ENCODE measurements at places on chromosomes 2 and 18.

- no peak for DNase-seq
Measured at GRCh38 chr2:106280224-106280623, 86.1 kb upstream of the UXS1 start.

- no peak for DNase-seq
Measured at GRCh38 chr2:165067643-165068486, 112.5 kb upstream of the SLC38A11 start.

DNA sequence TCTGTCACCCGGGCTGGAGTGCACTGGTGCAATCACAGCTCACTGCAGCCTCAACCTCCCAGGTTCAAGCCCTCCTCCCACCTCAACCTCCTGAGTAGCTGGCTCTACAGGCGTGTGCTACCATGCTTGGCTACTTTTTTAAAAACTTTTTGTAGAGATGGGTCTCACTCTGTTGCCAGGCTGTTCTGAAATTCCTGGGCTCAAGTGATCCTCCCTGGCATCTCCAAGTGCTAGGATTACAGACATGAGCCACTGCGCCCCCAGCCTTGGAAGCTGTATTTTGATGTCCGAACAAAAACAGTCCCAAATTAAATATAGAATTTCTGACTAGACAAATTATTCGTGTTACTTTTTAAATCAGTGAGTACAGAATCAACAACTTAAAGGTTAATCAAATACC, 97.4 kb downstream of the ZNF516 start:
- no peak for DNase-seq

DNA sequence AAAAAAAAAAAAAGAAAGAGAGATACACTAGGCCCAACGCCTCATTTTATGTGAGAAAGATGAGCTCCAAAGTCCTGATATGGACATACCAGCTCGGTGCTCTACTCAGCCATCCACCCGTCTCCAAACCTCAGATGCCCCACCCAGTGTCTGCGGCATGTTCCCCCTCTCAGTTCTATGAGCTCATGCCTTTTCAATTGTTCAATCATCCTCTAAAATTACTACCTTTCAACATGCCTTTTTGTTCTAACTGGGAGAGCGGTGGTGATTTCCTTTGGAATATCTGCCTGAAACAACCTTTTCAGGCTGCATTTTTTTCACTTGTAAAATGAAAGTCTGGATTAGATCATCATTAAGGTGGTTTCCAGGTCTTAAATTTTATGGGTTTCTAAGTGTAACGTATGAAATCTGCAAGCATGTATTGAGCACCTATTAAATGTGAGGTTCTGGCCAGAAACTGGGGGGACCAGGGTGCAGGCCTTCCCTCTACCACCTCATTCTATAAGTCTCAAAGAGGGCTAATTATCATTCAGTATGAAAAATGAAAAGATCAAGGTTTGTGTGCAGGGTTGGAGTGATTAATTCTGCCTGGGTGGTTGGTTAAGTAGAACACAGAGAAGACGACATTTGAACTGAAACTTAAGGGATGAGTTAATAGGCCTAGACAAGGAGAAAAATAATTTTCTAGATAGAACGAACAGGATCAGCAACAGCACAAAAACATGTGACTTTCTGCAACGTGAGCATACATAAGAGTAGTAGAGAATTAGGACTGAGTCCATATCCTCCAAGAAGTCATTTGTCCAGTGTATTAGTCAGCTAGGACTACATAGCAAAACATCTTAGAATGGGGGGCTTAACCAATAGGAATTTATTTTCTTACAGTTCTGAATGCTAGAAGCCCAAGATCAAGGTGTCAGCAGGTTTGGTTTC, 87.4 kb upstream of the GLS start:
- DNase-seq: no peak

DNA sequence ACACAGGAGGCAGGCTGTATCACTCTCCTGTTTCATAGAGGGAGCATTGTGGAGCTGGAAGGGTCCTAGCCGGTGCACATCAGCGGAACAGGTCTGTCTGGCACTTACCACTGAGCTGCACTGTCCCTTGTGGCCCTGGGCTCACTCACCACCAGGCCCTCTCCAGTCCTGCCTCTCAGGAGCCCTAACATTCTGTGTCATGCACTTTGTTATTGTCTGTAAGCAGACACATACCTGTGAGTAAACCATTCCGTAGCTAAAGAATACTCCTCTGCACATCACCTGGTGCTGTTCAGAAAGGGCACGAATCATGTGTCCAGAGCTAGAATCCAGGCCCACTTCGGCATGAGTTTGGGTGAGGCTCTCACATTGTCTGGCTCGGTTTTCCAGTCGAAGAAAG, 93.6 kb downstream of the CRIM1 start:
- no peak for DNase-seq

GRCh38 chr2:76444732-76445131, 734.0 kb upstream of the GCFC2 start:
- DNase-seq: no peak

GRCh38 chr2:118168615-118169014, 80.3 kb downstream of the INSIG2 start:
- no peak for DNase-seq

DNA sequence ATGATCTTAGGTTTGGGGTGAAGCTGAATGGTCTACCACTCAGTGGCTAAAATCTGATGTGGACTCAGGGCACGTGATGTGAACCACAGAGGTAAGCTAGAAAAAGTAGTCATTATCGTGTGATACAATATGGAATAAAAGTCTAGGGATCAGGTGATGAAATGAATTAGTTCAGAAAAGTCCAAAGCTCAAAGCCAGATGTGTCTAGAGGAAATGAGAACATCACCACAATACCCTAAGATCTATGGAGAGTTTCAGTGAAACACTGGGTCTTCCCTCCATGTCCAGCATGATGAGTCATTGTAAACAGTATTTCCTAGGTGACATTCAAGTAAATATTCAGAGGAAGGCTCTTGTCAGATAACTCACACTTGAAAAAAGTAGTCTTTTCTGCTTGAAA, 1257.4 kb upstream of the ZEB2 start:
- DNase-seq: no peak

GRCh38 chr2:178482437-178482836, 2.2 kb downstream of the PLEKHA3 start:
- no peak for DNase-seq

DNA sequence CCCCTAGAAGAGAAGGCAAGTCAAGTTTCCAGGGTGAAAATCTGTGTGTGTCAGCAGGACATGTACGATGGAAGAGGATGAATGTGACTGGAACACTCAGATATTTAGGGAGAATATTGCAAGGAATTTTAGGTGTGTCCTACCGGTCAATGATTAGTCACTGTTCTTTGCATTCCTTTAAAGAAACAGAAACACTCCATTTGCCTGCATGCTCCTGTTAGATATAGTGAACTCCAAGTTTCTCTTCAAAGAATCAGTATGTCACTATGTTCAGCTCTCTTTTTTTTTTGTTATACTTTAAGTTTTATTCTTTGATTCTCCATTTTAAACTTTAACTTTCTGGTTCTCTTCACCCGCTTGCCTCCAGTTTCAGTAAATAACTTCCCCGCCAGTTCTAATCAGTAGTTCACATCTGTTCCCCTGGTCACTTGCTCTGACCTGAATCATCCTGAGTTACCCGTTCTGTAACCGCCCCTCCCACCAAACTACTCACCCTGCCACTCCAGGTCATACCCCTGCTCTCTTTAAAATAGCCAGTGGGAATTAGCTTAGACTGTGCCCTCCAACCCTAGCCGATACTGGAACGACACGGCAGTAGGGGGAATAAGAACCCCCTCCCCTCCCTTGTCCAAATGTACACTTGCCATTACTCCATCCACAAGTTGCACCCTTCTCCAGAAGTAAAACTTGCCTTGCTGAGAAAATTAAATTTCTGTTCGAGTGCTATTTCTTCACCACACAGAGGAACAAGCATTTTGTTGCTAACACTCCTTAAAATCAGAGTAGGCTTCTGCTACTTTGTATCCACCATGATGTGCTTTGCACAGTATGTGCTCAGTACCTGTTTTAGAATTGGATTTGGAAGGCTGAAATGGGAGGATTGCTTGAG, 268.4 kb downstream of the METTL4 start:
- no peak for DNase-seq

- DNase-seq: no peak
Measured at GRCh38 chr18:33611525-33612135, 33.6 kb downstream of the ASXL3 start.

DNA sequence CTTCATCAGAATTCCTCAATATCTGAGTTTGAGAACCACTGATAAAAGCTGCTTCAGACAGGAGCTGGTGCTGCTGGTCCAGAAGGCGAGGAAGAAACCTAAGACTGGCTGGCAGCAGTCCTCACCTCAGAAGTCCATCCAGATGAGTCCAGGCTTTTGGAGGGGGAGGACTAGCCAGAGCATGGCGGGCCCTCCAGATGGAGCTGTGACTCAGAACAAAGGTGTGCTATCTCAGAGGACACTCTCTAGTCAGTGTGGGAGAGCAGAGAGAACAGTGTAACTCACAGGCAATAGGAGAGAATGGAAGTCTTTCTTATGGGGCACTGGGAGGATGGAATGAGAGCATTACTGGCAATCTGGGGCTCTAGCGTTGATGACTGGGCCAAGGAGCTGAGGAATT, 191.4 kb downstream of the NYAP2 start:
- DNase-seq: no peak

- DNase-seq: no peak
Measured at GRCh38 chr18:11398625-11399024, 210.8 kb upstream of the SLC35G4 start.

DNA sequence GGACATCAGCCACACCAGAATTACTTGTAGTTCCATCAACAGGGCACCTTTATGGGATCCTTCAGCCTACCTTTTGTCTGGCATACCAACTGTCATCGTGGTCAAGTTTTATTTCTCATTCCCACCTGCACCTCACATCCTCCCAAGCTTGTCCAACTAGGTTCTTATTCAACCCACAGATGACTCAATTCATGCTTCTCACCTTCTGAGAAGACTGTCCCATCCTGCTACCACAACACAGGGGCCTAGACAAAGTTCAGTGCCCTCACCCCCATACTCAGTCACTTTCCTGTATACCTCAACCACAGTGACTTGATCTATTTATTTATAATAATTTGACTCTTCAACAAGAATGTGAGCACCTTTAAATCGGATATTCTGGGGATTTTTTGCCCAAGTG, 114.4 kb upstream of the ACVR1C start:
- DNase-seq: no peak

GRCh38 chr2:26356771-26357170, 10.2 kb upstream of the ADGRF3 start:
- DNase-seq: no peak

- no peak for DNase-seq
Measured at GRCh38 chr18:23859466-23860336, 154.9 kb upstream of the TTC39C start.

DNA sequence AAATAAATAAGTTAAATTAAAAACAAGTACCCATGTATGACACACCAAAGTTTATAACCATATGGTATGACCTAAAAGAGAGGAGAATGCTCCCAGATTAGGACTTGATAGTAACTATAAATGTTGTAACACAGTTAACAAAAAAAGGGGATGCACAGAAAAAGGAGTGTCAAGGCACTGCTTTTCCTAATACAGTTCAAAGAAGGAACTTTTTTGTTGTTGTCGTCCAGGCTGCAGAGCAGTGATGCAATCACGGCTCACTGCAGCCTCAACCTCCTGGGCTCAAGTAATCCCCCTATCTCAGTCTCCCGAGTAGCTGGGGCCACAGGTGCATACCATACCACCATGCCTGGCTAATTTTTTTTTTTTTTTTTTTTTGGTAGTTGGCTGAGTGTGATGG, 2.7 kb downstream of the NARS1 start:
- no peak for DNase-seq

GRCh38 chr2:231204581-231204980, 6.2 kb downstream of the ARMC9 start:
- no peak for DNase-seq

DNA sequence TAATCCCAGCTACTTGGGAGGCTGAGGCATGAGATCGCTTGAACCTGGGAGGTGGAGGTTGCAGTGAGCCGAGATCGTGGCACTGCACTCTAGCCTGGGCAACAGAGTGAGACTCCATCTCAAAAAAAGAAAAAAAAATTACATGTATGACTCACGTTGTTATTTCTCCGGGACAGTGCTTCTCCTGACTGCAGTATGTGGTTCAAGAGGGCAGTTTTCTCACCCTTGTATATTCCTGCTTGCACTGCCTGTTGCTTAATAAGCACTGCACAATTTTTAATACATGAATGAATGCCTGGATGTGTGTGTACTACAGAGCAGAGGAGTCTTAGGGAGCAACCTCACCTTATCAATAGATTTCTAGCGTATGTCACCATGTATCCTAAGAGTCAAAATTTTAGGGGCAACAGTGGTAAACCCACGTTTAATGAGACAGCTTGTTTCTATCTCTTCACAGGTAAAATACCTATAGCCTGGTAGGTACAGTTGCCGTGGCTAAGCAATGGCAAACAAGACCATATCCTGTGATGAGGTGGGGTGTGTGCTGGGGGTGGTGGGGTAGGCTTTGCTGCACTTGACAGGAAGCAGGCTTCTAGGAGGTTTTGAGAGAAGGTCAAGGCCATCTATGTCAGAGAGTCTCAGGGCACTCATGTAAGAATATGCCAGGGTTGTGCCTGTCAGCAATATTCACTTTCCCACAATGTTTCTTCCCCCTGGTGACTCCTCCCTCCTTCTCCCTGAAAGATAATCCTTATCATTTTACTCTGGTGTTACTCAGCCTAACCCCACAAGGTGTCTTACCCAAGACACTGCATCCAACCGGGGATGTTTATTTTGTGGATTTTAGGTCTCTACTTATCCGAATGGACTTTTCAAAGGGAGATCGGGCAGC, 36.9 kb upstream of the MEX3C start:
- DNase-seq: no peak

DNA sequence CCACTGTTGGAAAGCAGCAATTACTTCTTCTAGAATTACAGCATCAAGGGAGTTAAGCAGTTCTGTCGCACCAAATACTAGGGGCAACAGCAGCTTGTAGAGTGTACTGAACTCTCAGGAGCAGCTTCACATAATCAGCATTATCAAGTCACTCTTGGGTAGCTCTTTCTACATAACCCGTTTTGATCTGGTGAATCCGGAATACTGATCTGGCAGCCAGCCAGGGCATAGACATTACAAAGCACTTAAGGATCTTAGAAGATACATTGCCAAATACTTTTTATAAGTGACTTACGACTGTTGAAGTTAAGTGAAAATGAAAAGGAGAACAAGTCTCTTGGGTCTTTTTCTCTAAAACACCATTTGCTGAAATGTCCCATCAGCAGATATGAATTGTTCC, 73.2 kb upstream of the NETO1 start:
- no peak for DNase-seq

DNA sequence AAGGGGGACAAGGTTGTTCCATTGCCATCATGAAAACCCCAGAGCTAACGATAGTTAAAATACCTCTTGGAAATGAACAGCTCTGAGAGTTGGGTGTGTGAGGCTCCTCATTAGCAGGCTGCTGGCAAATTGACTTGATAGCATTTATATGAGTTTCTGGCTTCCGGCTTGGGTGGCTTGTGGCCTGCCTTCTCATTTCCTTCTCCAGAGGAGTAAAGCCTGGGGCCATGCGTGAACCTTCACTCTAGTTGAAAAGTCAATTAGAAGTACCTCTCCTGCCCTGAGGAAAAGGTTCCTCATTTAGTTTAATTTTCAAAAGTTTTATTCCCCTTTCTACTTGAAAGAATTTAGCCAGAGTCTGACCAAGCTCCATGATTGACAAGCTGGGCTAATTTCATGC, 67.1 kb downstream of the MGAT5 start:
- no peak for DNase-seq

GRCh38 chr2:148876595-148877402, 1.8 kb downstream of the KIF5C start:
- peak; percentile 8 for DNase-seq

- no peak for DNase-seq
Measured at GRCh38 chr2:112585873-112586464, 1.6 kb downstream of the CHCHD5 start.
